Inflammatory macrophage (primary cell): ENCODE measurements at places on chromosomes 4 and X.

- no peak for DNase-seq
These were observed 5.0 kb downstream of the GPR78 start for GRCh38 chr4:8585186-8585585.

- no peak for DNase-seq
These were observed 98.4 kb downstream of the PHKA2 start for GRCh38 chrX:18885328-18886004.

DNA sequence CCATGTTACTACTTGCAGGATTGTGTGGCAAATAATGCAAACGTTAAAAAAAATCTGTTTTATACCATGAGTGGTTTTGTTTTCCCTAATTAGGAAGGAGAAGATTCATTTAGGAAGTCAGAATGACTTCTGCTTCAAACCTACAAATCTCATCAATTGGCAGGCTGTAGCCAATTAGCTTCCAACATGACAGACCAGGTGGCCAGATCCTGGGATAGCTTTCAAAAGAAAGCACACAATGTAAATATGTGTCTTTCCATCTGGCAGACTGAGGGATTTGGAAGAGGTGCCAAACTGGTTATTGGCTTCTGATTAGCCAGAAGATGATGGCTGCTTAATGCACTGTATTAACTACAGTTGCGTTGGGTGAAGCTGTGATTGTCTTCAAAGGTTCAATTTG, 432.8 kb downstream of the ANKRD50 start:
- DNase-seq, result no peak

- no peak for DNase-seq
These were observed 1.8 kb downstream of the SFRP2 start for GRCh38 chr4:153787061-153787560.

DNA sequence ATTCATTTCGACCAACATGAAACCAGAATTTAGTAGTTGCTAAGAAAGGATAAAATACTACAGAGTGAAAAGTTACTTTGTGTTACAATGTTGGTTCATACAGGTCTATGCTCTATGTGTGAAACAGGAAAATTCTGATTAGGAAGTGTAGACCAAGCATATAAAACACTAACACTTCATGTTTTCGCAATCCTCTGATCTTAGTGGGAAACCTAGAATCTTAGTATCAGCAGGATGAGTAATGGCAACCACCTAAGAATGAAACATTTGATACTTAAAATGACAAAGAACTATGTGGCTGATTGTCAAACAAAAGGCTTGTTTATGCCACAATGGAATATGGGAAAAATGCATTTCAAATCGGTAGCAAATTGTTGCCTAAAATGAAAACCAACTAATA, 116.1 kb downstream of the AMMECR1 start:
- DNase-seq, result no peak

DNA sequence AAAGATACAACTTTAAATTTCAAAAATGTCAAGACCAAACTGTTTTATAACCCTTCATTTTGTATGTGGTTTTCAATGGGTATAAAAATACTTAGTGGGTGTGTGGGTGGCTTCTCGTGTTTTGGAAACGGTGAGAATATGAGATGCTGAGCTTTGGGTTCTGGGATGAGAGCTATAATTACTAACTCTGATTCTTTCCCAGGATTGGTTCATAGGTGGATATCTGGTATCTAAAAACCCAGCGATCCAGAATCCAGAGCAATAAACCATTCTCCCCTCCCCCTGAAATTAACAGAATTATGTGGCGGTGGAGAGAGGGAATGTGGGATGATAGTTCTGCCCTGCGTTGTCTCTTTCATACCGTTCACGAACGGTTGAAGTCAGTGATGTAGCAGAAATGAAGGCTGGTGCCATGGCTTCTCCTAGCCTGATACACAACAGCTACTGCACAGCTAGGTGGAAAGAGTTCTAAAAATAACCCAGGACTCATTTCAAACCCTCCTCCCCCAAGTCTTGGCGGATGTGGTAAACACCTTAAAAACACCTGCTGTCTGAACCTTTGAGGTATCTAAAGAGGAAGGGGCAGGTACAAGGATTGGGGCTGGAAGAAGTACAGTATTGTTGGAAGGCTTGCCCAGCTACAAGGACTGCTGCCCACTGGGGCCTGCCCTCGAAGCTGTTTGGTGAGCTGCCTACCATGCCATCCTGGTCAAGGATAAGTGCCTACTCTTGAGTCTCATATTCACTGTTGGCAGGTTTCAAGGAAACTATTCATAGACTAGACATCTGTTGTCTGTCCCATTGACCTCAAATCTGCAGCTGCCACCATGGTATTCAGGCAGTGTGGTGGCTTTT, 44.5 kb downstream of the SEPTIN11 start:
- DNase-seq, result no peak

DNA sequence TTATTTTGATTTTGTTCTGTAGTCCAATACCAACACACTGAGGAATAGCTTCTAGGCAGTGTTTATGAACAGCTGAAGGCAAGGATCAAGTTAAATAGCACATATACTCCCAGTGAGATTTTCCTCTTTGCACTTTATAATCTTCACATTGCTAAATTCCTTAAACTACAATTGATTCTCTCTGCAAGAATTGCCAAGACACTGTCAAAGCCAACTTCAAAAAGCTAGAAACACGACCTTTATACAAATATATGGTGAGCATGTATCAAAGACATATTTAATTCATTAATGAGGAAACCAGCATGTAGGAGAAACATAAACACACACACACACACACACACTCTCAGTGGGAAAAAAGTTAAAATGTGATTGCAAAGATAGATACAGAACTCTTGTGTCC, 86.4 kb upstream of the FAM9C start:
- no peak for DNase-seq

DNA sequence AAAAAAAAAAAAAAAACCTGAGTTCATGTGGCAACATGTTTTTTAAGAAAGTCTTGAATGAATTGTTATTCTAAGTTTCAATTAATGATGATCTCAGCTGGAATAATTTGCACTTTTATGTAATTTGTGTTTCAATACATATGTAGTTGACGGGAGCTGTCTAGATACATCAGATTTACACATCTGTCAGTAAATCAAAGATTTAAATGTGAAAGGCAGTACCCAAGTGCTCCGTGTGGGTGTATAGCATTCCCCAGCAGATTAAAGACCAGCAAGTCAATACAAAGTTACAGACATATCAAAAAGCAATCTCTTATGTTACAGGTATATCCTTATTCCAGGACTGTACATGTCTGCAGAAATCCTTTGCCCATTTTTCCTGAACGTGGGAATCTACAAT, 35.2 kb downstream of the SYNPO2 start:
- no peak for DNase-seq

- DNase-seq, result no peak
These were observed 25.4 kb upstream of the SLITRK4 start for GRCh38 chrX:143661286-143661685.

DNA sequence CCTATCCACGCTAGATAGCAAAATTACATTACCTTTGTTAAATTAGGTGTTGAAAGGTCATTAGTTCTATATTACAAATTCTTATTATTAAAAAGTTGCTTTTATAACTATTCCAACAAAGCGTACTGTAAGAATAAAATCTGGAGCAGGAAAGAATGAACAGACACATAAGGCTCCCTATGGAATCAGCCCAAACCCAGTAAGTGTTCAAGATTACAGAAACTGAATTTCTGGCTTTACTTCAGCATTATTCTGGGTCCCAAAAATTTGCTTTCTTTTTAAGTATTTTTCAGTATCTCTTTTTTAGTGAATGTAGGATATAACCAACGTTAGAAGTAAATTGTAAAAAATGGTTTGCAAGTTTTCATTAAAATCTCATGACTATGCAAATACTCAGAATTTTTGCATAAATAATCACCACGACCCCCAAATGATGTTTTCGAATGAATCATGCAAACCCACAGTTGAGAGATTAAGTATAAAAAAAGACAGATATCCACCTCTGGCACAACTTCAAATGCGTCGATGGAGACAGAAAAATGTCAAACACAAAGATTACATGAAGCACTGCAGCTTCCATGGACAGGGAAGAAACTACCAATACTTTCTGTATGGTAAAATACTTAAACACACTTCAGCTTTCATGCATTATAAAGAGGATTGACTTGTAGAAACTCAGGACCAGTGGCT, 238.5 kb downstream of the RASL11B start:
- DNase-seq, result no peak

DNA sequence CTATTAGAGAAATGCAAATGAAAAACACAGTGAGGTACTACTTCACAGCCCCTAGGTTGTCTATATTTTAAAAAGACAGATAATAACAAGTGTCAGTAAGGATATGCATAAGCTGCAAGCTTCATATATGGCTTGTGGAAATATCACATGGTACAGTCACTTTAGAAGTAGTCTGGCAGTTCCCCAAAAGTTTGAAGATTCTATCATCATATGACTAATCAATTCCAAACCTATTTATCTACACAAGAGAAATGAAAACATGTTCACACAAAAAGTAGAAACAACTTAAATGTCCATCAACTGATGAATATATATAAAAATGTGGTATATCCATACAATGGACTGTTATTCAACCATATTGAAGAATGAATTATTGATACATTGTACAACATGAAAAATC, 185.8 kb upstream of the STK26 start:
- no peak for DNase-seq

DNA sequence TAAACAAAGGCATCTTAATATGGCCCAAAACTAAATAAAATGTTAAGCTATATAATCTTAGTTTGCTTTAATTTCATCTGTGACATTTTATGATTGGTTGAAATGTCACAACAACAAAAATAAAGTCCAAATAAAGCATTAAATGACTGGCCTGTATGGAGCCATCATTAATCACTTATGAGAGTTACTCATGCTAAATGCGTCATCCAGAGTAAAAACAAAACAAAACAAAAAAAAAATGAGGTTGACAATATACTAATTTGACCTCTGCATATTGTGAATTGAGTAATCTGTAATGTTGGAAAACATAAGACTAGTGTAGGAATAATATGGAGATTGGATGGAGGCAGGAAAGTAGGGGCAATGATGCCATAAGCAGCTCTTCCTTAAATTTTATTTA, 139.7 kb downstream of the MAPK10 start:
- DNase-seq, result no peak

- no peak for DNase-seq
These were observed 17.8 kb upstream of the CHIC2 start for GRCh38 chr4:54082168-54082567.

DNA sequence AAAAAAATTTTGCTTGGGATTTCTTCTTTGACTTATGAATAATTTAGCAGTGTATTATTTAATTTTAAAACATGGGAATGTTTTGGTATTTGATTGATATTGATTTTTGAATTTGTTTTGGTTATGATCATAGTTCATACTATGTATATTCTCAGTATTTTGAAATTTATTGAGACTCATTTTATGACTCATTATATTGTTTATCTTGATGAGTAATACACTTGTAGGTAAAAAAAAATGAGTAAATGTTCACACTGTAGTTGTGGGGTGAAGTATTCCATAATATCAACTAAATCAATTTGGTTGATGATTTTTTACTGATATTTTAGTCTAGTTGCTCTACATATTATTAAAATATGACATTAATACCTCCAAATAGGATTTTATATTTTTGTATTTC, 1142.2 kb downstream of the ADGRL3 start:
- DNase-seq, result no peak

- no peak for DNase-seq
These were observed 48.6 kb upstream of the TMEM164 start for GRCh38 chrX:109954333-109954732.

- peak; percentile 18 for DNase-seq
These were observed 648.7 kb upstream of the DIPK2B start for GRCh38 chrX:45849261-45849862.

GRCh38 chr4:122623637-122624166, 2.8 kb upstream of the IL21 start:
- no peak for DNase-seq

DNA sequence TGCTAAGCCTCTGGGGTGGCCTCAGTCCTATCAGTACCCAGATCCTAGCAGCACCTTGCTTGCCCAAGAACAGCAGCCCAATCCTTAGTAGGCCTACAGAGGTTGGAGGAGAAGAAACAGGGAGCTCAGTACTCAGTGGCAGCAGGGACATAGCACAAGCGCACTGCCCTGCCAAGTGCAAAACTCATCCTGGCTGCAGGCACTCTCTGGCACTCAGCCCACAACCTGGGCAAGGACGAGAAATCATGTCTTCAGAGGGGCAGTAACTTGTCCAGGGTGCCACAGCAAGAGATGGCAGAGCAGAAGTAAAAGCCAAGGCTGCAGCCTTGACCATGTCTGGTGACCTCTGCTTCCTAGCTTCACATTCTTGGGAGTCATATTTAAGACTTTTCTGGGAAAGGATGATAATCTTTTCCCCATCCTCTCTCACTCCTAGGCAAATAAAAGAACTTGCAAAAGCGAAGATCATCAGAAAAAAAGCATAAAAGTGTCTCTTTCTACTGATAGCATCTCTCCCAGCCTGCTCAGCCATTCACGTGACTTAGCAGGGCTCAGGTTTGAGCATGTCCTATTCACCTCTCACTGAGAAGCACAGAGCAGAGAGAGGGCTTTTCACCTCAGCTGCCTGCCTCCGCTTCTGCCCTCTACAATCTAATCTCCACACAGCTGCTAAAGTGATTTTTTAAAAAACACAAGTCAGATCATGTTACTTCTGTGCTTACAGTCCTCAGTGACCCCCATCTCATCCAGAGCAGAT, 37.2 kb upstream of the MAGEA4 start:
- no peak for DNase-seq

DNA sequence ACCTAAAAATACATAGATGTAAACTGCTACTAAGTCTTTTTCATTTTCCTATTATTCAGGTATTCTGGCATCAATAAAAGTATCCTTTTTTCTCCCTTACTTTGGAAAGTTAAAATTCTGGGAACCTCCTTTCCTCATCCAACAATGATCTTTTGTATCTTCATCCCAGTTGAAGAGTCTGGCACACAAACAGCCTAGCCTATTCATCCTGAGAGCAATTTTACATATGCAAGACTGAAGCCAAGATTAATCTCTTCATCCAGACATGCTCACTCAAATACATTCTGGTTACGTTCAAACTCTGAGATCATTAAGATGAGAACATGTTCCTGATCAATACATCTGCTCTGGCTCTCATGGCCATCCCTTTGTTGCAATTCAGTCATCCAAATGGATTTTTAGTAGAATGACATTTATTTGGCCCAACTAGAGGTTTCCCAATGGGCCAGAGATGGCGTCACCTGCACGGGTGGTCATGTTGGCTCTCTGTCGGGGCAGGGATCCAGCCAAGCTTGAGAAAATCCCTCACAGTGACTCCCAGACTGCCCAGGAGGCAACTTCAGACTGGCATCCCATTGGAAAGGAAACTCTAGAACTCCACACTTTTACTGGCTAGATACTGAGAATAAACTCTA, 135.3 kb upstream of the VCX2 start:
- DNase-seq, result no peak

- DNase-seq, result no peak
These were observed 21.8 kb downstream of the MID1 start for GRCh38 chrX:10598540-10598939.
